ENCODE measurements at places on chromosomes 11 and 22.

DNA sequence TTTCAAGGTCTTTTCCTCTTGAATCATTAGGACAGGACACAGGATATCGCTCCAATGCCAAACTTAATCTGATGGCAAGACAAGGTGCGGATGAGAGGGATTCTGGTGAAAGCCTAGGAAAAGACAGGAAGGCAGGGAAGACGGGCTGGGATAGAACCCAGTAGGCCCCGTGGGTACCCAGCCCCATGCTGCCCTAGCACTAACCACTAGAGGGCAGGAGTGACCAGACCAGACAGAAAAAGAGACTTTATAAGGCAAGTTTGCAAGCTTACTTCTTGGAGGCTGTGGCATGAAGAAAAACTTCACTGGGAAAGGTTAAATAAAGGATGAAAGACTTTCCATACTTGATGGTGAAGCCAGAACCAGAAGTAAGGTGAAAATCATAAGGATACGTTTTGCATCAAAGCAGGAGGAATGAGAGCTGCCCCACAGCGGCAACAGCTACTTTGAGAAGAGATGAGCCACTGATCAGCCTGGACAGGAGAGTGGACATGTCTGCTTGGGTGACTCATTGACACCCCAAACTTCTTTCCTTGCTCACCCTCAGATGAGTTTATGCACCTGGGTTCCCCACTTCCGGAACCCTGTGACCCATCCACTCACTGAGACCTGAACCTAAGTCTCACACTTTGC lies 39.8 kb downstream of the SYN3 start:
- DNase-seq: peak; percentile 42

- peak; percentile 74 for DNase-seq
Observed at GRCh38 chr11:128724891-128725611, 31.2 kb downstream of the FLI1 start.

DNA sequence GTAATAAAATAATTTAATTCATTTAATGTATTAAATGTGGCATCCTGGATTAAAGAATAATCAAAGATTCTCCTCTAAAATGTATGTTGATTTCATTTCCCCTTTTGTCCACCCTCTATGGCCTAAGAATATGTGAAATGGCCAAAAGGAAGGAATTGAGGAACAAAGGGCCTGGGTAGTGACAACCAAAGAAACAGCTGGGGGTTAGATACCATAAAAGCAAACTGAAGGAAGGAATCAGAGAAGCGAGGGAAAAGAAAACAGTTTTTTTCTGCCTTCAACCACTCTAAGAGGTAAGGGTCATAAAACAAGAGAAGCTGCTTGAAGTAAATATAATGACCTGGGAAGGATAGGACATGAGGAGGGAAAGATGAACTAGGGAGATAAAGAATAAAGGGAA lies 139.3 kb downstream of the FAM76B start:
- DNase-seq: no peak

- DNase-seq: no peak
Observed at GRCh38 chr11:13781153-13781552, 112.7 kb downstream of the FAR1 start.

- no peak for DNase-seq
Observed at GRCh38 chr22:29700206-29700899, 19.4 kb upstream of the CABP7 start.

DNA sequence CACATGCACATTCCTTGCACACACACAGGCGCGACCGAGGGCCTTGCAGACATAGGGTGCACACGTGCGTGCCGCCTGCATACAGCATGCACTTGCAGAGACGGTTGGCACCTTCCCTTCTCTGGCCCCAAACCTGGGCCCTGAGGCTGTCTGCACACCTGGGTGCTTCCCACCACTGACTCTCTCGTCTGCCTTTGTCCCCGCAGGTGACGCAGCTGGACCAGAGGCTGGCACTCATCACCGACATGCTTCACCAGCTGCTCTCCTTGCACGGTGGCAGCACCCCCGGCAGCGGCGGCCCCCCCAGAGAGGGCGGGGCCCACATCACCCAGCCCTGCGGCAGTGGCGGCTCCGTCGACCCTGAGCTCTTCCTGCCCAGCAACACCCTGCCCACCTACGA lies 38.0 kb downstream of the CDKN1C start:
- DNase-seq: no peak

- DNase-seq: no peak
Observed at GRCh38 chr11:26947379-26947844, 46.5 kb upstream of the FIBIN start.

DNA sequence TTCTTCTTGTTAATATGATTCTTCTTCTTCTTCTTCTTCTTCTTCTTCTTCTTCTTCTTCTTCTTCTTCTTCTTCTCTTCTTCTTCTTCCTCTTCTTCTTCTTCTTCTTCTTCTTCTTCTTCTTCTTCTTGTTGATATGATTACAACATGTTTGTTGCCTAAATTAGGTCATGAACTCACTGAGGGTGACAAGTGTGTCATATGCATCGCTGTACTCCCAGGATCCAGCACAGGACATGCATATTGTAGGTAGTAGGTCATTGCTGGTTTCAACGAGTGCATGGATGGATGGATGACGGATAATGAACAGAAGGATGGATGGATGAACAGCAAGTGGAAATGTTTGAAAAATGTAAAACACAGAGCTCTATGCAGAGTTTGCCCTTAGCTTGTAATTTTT lies 14.9 kb upstream of the PVALB start:
- DNase-seq: no peak

GRCh38 chr11:10544491-10545465 lies 3.8 kb upstream of the RNF141 start:
- DNase-seq: no peak

GRCh38 chr22:49753276-49753890 lies 74.3 kb downstream of the BRD1 start:
- DNase-seq: no peak

- DNase-seq: no peak
Observed at GRCh38 chr11:76453248-76453647, 8.4 kb downstream of the EMSY start.

GRCh38 chr22:37222440-37222971 lies 10.2 kb upstream of the SSTR3 start:
- DNase-seq: peak; percentile 77

DNA sequence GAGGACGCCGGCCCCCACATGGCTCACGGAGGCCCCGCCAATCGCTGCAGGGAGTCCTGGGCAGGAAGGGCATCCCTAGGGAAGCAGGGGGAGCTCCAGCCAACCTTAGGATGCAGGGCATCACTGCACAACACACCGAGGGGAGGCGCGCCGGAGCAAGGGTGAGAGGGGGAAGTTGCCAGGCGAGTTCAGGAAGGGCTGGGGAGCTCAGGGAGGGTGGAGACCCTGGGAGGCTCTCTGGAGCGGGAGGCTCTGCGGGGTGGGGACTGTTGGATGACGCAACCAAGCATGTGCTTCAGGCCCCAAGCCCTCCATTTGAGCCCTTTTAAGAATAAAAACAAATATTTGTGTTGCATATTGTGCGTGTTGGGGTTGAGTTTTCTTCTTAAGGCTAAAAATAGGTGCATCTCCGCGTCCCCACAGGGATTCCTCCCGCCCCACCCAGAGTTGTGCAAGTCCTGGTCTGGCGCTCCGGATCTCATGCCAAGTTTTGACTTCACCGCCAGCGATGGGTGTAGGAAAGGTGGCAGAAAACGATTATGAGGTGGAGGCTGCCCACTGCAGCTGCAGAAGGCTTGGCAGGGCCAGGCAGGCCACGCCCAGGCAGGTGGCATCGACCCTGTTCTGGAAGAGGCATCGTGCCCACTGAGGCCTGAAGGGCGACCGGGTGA lies 65.2 kb downstream of the WNT7B start:
- DNase-seq: no peak

DNA sequence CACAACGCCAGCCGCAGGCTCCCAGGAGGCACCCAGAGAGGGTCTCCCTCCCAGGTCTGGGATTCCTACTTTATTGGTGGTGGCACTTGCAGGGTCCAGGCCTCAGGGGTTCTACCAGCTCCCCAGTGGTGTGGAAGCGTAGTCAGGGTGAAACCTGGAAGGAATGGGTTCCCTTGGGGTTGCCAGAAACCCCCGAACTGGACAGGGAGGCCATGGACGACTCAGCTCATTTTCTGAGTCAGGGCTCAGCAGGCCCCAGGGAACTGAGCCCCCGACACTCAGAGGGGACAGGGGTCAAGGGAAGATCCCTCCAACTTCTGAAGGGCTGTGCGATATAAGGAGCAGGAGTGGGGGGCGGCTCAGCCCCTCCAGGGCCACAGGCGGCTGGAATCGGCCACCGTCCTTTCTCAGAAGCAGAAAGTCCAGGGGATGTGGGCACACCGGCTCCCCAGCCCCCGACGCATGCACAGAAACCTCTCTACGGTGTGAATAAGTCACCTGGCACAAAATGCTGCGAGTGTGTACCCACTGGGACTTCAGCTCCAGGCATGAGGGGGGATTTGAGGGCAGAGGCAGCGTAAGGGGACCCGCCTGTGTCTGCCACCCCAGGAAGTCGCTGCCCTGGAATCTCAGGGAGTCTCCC lies 25.1 kb downstream of the MRGPRG start:
- no peak for DNase-seq

- no peak for DNase-seq
Observed at GRCh38 chr11:121291896-121292494, 576 bp upstream of the SC5D start.

- no peak for DNase-seq
Observed at GRCh38 chr22:50278956-50279619, 8.9 kb upstream of the MAPK11 start.

DNA sequence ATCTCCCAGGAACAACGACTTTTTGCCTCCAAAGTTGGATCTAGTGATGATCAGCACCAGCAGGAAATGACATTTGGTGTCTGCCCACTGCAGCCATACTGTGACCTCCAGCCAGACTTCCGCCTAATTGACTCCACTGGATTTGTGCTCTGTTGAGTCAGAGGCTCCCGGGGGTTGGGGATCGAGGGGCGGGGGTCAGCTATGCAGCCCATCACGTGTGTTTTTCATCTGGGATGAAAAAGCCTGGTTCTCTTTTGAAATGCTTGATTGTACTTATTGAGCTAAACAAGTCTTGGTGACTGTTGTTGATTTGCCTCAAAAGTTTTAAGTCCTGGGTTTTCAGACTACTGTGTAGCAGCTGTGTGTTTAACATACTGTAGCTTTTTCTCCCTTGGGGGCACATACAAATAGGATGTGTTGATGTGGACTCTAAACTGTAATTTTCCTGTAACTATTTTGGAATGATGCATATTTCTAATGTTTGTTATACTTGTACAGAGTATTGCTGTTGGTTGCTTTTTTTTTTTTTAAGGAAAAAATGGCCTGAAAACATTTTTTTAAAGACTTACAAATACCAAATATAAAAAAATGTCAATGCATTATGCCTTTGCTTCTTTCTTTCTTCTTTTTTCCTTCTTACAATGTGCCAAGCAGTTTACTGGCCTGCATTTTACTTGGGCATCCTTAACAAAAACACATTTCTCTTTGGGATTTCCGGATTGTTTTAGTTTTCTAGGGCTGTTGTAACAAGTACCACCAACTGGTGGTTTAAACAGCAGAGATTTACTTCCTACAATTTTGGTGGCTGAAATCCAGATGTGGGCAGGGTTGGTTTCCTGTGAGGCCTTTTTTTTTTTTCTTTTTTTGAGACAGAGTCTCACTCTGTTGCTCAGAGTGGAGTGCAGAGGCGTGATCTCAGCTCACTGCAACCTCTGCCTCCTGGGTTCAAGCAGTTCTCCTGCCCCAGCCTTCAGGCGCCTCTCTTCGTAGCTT lies 46.1 kb upstream of the OR4B1 start:
- DNase-seq: no peak

- DNase-seq: no peak
Observed at GRCh38 chr11:47192111-47192510, 5.9 kb upstream of the PACSIN3 start.

- DNase-seq: no peak
Observed at GRCh38 chr11:101862391-101863233, 52.2 kb upstream of the CEP126 start.

DNA sequence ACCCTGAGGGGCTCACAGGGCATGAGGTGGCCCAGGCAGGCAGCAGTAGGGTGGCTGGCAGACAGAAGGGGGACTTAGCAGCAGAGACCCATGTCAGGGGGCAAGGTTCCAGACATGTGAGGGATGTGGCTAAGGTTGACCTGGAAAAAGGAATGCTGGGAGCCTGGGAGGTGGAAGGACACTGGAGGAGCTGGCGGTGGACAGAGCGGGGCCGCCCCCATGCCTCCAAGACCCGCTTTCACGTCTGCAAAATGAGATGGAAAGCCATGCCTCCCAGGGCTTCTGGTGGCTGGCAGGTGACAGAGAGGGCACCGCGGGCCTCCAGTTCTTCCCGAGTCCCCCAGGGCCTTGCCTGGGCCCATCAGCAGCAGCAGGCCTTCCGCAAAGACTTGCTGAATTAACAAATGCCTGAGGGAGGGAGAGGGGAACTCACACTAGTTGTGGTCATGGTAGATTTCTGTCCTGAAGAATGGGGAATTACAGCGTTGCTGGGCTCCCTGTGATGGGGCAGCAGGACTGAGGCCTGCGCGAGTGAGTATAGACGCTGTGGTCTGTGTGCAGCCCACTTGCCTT lies 23.1 kb upstream of the SOX10 start:
- DNase-seq: no peak

DNA sequence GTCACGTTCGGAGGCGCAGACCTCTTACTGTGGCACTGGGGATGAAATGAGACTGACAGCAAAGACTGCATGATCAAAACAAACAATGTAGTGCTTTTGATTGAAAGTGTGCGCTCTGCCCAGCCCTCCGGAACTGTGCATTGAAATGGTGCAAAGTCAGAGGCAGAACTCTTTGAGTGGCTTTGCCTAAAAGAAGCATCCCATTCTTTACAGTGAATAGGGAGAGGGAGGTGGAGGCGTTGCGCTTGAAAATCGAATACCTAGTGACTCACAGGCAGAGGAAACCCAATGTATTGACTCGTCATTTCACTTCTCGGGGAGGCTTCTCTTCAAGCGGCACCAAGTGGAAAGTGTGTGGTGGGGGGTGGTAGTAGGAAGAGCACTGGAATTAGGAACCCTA lies 10.9 kb downstream of the RCN1 start:
- no peak for DNase-seq

DNA sequence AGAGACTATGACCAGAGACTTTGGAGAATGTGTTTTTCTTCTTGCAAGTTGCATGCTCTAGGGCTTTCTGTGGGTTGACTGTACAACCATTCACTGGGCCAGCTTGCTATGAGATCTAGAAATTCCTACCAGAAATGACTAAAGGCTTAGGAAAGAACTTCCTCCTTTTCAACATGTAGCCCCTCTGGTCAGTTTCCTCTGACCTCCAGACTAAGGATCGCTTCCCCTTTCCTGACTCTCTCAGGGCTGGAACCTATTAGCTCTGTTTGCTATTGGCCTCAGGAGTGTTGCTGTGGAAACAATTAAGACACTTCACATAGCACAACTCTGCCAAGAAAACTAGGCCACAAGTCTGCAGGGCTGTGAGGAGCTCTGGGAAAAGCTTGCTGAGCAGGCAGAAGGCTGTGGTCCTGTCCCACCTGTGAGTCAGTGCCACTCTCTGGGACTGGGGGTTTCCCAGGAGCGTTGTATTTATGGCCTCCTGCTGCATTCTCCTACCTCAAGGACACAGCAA lies 10.7 kb downstream of the CRY2 start:
- no peak for DNase-seq

DNA sequence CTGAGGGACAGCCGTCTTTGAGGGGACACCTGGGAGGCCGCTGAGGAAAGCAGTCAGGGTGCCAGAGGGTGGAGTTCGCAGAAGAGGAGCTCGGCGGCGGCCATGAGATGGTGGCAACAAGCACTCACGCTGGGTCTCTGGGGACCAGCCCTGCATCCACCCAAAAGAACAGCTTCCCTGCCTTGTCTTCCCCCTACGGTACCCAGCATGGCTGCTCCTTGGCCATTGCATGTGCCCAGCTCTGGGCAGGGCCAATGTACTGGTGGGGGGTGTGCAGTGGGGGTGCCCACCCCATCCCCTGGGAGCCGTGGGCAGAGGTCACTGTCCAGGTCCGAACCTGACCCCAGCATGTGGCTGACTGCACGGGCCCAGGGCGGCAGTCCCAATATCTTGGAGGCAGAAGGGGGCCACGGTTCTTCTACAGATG lies 42.3 kb downstream of the OSBPL5 start:
- no peak for DNase-seq

Data from MM.1S (cell line).